Activated CD8-positive, alpha-beta memory T cell treated with anti-CD3 and anti-CD28 coated beads for 1 hour (primary cell): ENCODE measurements at places on chromosomes 4 and X.

DNA sequence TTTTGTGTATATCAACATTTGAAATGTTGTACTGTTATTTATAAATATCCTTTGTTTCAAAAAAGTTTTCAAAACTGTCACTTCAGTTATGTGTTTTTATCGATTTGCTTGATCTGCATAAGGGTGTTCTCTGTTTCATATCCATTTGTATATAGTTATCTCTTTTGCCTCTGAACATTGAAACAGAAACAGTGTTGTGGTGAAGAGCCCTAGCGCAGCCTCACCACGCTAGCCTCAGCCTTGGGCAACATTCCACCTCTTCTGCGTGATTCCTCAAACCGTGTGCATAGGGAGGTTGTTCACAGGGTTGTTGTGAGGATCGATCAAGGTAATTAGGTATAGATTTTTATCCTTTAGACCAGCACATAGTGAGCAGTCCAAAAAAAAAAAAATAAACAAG lies 287.0 kb upstream of the GALNT7 start:
- no peak for DNase-seq

DNA sequence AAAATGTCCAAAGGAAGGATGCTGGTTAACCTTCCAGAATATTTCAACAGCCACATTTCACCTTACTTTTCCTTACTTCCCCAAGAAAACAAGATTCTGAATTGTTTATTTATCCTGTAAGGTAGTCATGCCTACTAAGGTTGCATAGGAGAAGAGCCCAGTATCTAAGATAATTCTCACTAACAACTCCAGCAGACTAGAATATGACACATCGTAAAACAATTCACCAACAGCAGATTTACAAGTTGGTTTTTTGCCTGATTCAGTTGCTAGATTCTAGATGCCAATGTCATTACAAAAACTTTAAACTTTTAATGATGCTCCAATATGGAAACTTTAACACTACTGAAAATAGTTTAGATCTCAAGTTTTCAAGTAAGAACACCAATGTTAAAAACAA lies 176.4 kb downstream of the IL13RA2 start:
- no peak for DNase-seq

DNA sequence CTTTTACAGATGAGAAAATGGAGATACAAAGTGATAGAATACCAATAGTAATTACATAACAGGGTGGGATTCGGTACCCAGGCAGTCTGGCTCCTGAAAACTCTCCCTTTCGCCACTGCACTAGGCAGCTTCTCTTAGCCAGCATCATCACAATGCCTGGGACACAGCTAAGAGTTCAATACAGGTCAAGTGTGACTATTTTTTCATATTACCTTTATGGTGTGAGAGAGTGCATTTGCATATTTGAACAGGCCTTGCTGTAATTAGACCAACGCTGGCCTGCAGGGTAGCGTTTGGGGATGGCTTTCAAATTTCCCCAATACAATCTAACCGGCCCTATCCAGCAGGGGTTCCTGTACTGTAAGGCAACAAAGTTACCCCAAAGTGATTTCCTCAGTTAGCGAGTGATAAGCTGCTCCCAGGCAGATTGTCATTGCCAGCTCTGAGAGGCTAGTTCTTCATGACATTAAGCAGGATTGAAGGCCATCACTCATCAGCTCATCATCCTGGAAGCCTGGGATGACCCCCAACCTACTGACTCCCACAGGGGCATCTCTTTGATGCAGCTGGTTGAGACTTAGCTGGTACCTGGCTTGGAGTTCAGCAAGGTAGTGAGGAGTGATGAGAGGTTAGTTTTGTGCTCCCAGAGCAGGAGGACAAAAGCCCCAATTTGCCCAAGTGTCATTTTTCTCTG lies 836.8 kb upstream of the LCORL start:
- DNase-seq = no peak

DNA sequence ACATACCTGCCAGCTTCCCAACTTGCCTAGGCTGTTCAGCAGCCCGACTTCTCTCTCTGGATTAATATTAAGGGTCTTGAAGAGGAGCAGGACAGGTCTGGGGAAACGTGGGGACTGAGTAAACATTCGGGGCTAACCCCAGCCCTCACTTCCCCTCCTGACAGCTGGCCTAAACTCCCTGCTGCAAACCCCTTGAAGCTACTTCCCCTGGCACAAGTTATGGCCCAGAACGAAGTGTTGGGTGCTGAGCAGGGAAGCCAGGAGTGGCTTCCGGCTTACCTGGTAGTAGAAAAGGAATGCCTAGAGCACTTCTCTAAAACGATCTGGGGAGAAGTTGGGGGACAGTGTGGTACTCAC lies 200.0 kb downstream of the BCOR start:
- no peak for DNase-seq

GRCh38 chrX:1564750-1565683 lies 26.4 kb upstream of the AKAP17A start:
- no peak for DNase-seq

DNA sequence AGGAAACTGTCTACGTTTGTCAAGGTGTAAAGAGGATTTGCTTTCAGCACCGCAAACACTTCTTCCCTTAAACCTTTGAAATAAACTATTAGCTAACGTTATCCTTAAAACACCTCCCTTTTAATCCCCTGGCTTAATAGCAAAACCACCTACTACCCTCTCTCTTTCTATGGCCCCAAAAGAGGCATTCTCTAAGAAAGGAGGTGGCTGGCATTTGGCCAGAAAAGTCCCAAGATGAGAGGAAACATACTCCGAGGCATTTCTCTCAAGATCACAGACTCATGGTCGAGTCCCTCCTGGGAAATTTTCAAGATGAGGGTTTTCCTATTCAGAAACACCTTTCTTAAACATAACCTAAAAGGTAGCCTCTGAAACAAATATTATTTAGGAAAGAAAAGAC lies 60.6 kb upstream of the VCX3B start:
- no peak for DNase-seq

GRCh38 chrX:40167233-40167849 lies 69.6 kb upstream of the BCOR start:
- DNase-seq = no peak

- DNase-seq = no peak
Measured at GRCh38 chr4:167713756-167714155, 378.6 kb upstream of the ANXA10 start.

GRCh38 chr4:86174506-86174905 lies 185.3 kb downstream of the MAPK10 start:
- no peak for DNase-seq

- no peak for DNase-seq
Measured at GRCh38 chr4:143336781-143337599, at the start of gene GAB1. GAB1 (plus strand) TSS chr4:143336876; CDS start chr4:143337189, 313 bp downstream.

- DNase-seq = no peak
Measured at GRCh38 chr4:107939307-107939706, 8.0 kb downstream of the CYP2U1 start.
